ENCODE measurements at places on chromosomes 6 and 20.

- DNase-seq: no peak
Measured at GRCh38 chr20:38935285-38935684, 9.1 kb downstream of the FAM83D start.

DNA sequence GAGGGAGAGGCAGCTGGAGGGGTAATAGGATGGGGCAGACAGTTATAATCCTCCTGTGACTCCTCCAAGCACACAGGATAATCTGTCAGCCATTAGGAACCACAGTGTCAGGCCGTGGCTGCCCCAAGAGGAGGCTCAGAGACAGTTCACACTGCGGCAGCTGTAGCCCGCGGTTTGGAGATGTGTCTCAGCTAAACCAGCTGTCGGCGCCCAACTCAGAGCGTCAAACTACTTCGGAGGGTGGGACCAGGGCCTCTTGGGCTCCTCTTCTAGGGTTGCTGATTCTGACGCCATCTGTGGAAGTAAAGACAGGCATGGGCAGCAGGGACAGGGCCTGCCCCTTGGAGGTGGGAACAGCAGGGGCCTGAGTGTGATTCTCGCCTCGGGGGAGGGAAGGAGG is 309.8 kb downstream of the CDC5L start:
- DNase-seq: no peak

GRCh38 chr6:155543166-155543847 is 87.7 kb upstream of the NOX3 start:
- DNase-seq: no peak

GRCh38 chr6:159831373-159831679 is 31.2 kb downstream of the PNLDC1 start:
- no peak for DNase-seq

GRCh38 chr20:6466075-6466810 is 301.2 kb upstream of the BMP2 start:
- no peak for DNase-seq

- no peak for DNase-seq
Measured at GRCh38 chr6:16205377-16206144, 32.8 kb upstream of the GMPR start.

DNA sequence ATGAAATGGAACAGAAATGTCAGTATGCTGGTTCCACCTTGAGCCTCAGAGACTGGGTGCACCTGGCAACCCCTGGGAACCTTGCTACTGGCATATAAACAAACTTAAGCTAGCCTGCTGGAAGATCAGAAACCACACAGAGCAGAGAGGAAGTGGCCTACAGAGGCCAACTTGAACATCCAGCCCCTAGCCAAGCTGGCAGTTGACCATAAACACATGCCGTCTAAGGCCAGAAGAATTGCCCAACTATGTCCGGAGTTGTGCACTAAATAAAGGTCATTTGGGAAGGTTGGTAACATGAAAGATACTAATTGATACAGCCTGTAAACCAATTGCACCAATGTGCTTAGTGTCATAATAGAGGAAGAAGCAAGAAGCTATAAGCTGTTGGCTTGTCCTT is 266.6 kb upstream of the BTBD3 start:
- DNase-seq: no peak
